ENCODE measurements at places on chromosomes 13 and 19. TPM values are rescaled to one million over a fixed set of nuclear protein-coding genes. Genes with fewer than 3 reads are reported as not detected.

CGB5 gene
- total RNA-seq = not detected

TNNI3 gene
- total RNA-seq = not detected

MADCAM1 gene
- total RNA-seq = 0.44 TPM

PGLYRP1 gene
- total RNA-seq = not detected

ATP4B gene
- total RNA-seq = not detected

KLK6 gene
- total RNA-seq = not detected

ZNF85 gene
- 13.4 TPM for total RNA-seq

PAF1 gene
- total RNA-seq = 46.9 TPM

PTOV1 gene
- total RNA-seq = 91.9 TPM

SERTAD3 gene
- total RNA-seq = 7.0 TPM

SBK2 gene
- not detected for total RNA-seq

IFNL1 gene
- not detected for total RNA-seq

DDX39A gene
- total RNA-seq = 298 TPM

ERICH6B gene
- not detected for total RNA-seq

RNF6 gene
- total RNA-seq = 64.6 TPM

ATP1A3 gene
- 1.9 TPM for total RNA-seq

TSSK6 gene
- total RNA-seq = 3.1 TPM

BLOC1S3 gene
- total RNA-seq = 12.4 TPM
